ENCODE measurements at places on chromosomes 12 and 14.

DNA sequence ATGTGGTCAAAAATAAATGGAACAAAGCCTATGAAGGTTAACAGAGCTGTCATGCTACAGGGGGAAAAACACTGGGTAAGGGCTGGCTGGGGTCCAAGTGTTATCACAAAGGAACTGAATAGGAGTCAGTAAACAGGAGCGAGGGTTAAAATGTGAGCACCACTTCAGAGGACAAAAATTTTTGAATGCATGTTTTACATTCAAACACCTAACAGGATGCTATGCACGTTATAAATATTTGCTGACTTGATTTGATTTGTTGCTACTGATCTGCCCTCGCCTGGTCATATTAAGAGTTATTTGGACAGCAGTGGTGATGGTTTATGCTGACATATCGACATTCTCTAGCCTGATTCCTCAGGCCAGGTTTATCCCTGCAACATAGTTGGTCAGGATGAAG lies 7.4 kb upstream of the KTN1 start:
- no peak for DNase-seq

GRCh38 chr12:46209170-46209569 lies 59.7 kb downstream of the SLC38A1 start:
- no peak for DNase-seq

DNA sequence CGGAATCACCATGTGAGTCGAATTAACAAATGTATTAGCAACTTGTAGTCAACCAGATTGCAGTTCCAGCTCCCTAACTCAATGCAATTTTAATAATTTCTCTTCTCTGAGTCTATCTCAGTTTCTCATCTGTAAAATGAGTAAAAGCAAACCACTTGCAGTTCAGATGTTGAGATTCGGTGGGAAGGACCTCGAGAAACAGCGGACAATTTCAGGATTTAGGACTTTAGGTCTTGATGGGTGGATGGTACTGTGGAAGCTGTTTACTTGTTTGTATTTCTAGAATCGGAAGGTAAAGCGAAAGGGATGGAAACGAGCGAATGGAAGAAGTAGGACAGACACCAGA lies 510 bp upstream of the TTC8 start:
- no peak for DNase-seq

DNA sequence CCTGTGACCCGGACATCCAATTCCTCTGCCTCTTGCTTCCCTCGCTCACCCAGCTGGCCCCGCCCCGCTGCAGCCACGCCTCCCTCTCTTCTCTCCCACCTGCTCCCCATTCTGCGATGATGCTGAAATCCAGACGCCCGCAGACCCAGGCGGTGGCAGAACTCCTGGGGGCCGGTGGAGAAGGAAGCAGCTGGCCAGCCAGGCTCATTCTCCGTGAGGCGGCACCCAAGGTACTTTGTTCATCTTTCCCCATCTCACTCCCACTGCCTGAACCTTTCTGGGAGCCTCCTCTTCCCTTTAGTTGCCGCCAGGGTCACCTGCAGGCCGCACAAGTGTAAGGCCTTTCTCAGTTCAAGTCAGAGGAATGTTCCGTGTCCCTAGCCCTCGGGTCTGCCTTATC lies 35.7 kb downstream of the FOXN4 start:
- no peak for DNase-seq

- DNase-seq = no peak
These were observed 34.4 kb upstream of the PMCH start for GRCh38 chr12:102232036-102232435.

- DNase-seq = no peak
These were observed 1044.9 kb upstream of the FLRT2 start for GRCh38 chr14:84485036-84485435.
